ENCODE measurements at places on chromosomes 5 and 9.

DNA sequence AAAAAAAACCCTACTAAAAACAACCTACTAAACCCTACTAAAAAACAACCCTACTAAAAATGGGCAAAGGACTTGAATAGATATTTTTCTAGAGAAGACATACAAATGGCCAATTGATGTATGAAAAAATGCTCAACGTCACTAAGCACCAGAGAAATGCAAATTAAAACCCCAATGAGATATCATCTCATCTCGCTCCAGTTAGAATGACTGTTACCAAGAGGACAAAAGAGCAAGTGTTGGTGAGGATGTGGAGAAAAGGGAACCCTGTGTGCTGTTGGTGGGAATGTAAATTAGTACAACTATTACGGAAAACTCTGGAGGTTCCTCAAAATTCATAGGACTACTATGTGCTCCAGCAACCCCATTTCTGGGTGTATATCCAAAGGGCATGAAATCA, 10.8 kb downstream of the SDHA start:
- DNase-seq, result no peak

GRCh38 chr5:172564883-172565282, 76.2 kb upstream of the NEURL1B start:
- no peak for DNase-seq

GRCh38 chr9:17987189-17987588, 408.3 kb downstream of the SH3GL2 start:
- DNase-seq, result no peak

DNA sequence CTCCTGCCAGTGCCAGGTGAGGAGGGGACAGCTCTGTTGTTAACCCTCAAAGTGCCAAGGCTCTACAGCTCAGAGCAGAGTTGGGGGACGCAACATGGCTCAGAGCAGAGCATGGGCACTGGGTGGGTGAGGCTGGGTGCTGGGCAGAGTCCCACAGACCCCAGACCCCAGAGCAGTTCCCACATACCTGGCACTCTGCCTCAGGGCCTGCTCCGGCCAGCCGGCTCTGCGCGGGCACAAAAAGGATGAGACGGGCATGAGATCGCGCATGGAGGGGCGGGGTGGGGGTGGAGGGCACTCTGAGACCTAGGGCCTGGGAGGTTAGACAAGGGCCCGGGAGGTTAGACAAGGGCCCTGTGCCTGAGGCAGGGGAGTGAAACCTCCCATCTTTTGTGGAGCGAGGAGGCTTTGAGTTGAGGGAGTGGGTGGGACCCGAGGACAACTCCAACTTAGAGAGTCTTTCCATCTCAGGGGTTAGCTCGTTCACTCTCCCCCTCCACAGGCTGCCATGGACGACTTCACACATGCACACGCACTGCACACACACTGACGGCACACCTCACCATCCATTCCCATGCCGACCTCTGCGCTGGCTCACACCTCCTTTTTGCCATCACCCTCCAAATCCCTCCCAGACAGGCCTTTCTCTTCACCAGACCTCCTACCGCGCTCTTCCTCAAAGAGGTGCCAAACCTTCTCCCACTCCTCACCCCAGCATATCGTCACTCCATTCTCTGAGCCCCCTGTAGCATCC, 22.0 kb downstream of the PCDH1 start:
- no peak for DNase-seq

- DNase-seq, result no peak
These were observed 19.5 kb downstream of the GFPT2 start for GRCh38 chr5:180333661-180334060.

DNA sequence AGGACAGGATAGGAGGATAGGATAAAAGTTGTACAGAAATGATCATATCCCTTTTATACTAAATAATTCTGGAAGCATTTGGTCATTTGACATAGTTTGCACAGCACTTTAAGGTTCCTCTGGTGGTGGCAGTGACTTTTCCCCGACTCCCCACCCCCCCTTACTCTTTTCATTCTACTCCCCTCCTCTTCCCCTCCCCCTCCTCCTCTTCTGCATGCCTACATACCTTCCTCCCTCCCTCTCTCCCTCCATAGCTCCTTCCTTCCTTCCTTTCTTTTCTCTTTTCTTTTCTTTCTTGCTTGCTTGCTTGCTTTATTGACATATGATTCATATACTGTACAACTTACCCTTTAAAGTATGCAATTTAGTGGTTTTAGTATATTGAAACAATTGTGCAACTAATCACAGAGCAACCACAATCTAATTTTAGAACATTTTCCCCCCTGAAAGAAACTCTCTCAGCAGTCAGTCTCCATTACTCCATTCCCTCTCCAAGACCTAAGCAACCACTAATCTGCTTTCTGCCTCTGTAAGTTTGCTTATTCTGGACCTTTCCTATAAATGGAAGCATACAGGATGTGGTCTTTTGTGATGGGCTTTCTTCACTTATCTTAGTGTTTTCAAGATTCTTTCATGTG, 159.0 kb downstream of the HACD4 start:
- no peak for DNase-seq

- no peak for DNase-seq
These were observed 29.8 kb downstream of the PROP1 start for GRCh38 chr5:177966009-177966838.

DNA sequence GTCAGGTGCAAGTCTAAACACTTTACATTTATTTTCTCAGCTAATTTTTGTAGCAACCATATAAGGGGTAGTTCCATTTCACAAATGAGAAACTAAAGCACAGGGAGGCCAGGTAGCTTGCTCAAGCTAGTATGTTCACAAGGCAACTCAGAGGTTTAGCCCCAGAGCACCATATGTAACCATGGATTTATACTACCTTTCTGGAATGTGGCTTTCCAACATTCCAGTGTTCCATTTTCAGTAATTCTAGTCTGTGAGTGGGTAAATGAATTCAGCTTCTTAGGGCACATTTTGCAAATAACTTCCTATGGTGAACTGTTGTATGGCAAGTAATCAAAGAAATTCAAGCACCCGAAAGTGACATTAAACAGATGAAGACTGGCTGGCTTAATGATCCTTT, 25.0 kb upstream of the CAST start:
- no peak for DNase-seq

GRCh38 chr9:127633216-127633862, 21.3 kb downstream of the STXBP1 start:
- DNase-seq, result no peak

Data from lower leg skin (tissue), 4 donors.